ENCODE measurements at places on chromosomes 4 and X.
A peak's percentile ranks its signal among the peaks of the same experiment; 100 is the strongest.

- DNase-seq, result no peak
These were observed 18.7 kb downstream of the FLNA start for GRCh38 chrX:154355776-154356140.

- DNase-seq, result peak; percentile 24
These were observed 35.3 kb downstream of the NBDY start for GRCh38 chrX:56764153-56764974.

GRCh38 chr4:57194068-57194611, 84.0 kb upstream of the IGFBP7 start:
- DNase-seq, result no peak

DNA sequence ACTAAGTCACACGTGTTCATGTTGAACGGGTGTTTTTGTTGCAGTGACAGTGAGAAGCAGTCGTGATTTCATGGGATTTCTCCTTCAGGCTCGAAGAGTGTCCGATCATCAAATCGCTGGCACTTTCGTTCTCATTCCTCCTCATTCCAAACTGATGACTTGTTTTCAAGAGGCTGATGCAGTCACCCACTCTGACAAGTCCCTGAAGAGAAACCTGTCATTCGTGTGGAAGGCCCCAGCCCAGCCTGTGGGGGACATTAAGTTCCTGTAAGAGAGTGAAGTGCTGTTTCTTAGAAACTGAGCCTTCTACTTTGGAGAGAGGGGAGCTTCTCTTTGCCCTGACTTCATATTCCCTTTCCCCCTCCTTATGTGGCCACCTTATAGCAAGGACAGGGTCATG, 8.0 kb downstream of the REELD1 start:
- peak; percentile 24 for DNase-seq

DNA sequence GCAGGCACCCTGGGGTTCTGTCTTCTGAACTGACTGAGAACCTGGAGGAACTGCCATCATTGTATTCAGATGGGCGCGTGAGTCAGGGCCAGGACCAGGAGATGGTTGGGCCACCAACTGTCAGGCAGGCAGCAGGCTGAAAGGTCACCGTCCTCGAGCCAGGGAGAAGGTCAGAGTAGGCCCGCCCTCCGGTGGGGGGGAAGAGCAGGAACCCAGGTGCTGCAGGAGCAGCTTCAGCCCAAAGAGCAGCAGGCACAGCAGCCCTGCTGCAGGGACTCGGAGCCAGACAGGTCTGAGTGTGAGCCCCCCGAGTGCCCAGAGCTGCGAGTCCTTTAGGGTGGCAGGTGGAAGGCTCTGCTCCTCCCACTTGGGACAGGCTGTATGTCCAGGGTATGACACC, 26.4 kb downstream of the WFS1 start:
- no peak for DNase-seq

DNA sequence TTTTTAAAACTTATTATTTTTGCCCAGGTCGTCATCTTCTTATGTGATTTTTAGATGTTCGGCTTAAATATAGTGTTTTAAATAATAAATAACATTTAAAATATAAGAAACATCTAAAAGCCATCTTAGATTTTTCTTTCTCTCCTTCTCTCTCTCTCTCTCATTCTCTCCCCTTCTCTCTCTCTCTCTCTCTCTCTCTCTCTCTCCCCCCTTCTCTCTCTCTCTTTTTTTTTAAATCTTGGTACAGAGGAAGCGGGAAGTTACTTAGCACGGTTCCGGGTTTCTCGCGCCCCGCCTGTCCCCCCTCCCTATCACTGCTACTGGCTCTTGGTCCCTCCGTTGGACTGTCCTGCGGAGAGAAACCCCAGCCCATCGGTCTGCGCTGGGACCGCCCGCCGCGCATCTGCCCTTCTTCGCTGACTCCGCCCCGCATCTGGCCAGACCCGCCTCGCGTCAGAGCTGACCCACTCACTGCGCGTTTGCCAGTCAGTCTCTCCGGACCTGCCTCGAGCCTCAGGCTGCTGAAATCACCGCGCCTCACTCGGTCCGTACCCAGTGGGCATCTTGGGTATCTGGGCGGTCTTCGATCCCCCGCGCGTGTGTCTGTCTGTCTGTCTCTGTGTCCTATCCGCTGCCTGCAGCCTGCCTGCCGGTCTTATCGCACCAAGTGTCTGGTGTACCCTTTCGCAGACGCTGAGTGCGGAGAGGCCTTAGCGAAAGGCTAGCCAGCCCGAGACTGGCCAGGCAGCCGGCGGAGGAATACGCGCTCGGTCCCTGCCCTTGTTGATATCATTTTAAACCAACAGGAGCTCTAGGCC, at the start of gene PABPC5:
TSS of gene PABPC5 (plus strand) at position 489 of the 818 bp plus-strand sequence. CDS start 739 bp downstream, outside the sequence.
- DNase-seq, result no peak
